ENCODE measurements at places on chromosomes 7 and 10.

- no peak for DNase-seq
Observed at GRCh38 chr7:71601851-71602250, 469.9 kb downstream of the GALNT17 start.

DNA sequence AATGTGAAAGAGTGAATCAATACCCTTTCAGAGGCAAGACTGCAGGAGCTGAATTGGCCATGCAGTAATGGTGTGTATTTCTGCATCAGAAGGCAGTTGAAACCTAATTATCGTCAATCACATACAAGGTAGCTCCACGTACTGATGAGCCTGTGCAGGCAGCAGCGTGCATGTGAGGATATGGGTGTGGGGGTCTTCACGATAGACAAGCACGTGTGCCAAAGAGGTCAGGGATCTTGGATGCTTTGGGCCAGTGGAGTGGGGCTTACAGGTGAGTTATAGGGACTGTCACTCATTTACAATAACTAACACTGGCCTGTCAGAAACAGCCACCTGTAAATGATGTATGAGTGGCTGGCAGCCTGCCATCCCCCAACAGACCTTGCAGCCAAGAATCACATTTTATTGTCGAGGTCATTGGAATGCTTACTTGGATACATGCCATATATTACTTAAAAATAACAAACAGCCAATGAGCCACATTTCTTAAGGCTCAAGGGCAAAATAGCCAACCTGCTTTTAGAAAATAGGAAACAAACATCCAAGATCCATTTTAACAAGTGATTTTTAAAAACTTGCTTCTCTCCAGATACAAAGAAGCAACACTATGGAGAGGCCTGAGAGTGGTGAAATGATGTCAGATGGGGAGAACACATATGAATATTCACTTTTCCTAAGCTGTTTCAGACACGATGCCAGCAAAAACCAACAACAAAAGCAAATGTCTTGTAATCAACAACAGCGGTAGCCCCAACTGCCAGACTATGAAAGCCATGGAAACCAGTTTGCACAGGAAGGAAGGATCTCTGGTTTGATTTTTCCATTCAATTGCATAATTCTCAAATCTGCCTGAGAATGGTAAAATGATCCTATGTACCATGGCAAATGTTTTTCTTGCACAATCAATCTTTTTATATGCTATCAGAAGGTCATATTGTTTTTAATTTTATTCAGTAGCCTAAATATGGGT is 210.7 kb downstream of the SKAP2 start:
- DNase-seq: no peak

DNA sequence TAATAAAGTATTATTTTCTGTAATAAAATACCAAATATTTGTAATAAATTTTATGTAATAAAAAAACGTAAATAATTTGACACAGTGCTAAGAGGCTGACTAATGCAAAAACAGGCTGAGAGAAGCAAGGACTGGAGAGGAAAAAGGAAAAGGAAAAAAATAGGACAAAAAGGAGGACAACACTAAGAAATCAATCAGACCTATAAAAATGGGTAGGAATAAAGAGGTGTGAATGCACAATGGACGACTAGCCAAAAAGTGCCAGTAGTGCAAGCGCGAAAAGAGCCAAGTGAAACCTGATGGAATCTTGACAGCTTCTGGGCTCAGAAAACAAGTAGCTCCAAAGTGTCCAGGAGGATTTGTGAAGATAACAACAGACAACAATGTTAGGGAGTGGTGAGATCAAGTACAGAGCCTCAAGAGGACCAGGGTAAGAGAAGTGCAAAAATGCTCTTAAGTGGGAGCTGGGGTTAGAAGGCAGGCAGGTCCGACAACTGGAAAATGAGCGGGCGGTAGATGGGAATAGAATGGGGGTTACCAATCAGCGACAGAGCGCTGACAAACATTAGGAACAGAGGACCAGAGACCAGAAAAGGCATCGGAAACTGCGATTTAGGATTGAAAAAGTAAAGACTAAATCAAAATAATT is 1.2 kb downstream of the BRAF start:
- DNase-seq: no peak

- no peak for DNase-seq
Observed at GRCh38 chr7:105353752-105354328, 34.9 kb downstream of the SRPK2 start.

GRCh38 chr7:55452971-55453370 is 87.8 kb downstream of the LANCL2 start:
- no peak for DNase-seq

- DNase-seq: no peak
Observed at GRCh38 chr10:91652364-91652763, 19.5 kb upstream of the PPP1R3C start.

GRCh38 chr7:8277394-8277982 is 15.5 kb upstream of the ICA1 start:
- DNase-seq: no peak

DNA sequence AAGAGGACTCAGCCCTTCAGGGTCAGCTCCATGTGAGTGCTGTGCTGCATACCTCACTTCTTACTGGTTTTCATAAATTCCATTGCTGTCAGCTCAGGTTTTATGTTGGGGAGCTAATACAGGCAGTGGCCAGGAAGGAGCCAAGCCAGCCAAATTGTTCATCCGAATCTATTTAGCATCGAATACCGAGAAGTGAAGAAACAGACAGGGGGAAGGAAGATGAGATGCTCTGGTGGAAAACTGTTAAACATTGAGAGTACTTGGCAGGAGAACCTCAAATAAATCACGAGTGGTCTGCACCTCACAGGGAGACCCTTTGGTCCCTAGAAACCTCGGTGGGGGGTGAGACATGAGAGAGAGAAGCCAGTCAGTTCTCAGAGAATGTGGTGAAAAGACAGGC is 196.0 kb upstream of the TMEM72 start:
- no peak for DNase-seq

- no peak for DNase-seq
Observed at GRCh38 chr10:32795598-32796183, 162.3 kb downstream of the ITGB1 start.

DNA sequence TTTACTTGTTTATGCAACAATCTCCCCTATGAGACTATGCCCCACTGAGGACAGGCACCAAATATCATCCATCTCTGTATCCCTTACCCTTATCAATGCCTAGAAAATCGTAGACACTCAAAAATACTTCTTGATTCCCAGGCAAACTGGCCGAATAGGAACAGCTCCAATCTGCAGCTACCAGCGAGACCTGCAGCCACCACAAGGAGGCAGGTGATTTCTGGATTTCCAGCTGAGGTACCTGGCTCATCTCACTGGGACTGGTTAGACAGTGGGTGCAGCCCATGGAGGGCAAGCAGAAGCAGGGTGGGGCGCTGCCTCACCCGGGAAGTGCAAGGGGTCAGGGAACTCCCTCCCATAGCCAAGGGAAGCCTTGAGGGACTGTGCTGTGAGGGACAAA is 10.8 kb upstream of the PPP1R3C start:
- no peak for DNase-seq

DNA sequence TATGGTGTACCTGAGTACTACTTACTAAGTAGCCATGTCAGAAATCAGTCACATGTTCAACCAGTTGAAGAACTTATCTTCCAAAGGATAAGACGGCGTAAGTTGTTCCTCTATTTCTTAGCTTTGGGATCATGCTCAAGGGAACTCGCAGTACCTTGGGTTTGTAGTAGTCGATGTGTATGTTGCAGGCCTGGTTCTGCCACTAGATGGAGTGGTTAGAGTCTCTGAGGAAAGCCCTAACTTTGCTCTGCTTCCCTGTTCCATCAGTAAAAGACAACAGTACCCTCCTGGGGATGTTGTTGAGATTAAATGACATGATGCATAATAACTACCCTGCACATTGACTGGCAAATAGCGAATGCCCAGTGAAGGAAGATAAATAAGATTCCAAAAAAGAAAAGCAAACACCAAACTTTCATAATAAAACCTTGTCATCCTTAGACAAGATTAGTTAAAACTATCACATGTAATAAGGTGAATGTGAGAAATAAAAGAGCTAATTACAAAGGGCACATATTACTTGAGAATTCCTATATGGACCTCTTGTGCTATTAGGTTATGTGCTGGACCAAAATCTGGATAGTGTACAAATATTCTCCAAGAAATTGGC is 165.9 kb downstream of the ABCA13 start:
- DNase-seq: no peak

DNA sequence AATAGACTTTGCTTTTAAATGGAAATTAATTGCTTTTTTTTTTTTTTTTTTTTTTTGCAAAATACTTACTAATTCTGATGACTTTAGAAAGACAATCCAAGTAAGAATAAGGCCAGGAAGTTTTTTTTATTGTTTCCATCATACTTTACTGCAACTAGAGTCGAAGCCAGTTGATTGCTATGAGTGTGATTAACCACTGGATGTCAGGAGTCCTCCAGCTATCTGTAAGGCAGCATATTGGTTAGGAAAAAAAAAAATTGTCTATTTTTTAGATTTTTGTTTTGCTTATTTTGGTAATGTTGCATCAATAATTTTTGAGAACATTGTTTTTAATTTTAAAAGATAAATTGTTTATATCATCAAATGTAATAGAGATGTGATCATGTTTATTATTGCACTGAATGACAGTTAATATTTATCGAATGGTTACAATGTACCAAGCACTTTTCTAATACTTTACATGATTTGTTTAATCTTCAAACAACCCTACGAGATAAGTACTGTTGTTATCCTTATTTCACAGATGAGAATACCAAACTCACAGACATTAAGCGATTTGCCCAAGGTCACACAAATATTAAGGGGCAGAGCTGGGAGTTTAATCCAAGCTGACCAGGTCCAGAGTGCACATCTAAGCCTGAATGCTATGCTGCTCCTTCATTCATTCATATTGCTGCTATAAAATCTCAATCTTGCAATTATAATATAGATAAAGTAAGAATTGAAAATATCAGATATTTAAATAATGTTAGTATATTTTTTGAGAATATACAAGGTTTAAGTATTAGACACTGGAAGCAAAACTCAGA is 19.9 kb upstream of the LMOD2 start:
- no peak for DNase-seq

GRCh38 chr7:134016223-134016941 is 110.8 kb upstream of the LRGUK start:
- no peak for DNase-seq

DNA sequence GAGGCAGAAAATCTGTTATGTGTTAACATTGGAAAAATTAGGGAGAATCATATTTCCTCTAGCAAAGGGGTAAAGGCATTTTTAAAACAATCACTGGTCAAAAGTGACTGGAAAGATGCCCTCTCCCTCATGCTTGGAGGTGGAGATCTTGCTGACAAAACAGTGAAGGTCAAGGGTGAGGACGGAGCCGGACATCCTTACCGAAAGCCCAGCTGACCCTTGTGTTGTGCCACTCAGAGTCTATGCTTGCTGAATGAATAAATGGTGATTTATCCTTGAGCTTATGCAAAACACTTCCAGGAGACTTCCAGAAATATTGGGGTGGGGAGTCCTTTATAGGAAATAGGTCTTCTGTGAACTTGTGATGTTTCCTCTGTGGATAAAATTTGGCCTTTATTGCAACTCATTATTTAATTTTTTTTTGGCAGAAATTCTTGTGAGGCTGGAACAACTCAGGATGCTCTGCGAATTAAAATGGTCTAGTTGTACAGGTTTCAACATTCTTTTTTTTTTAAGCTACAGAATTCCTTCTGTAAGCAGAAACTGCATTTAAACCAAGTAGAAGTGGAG is 28.3 kb upstream of the ELMO1 start:
- no peak for DNase-seq

GRCh38 chr7:77710067-77710466 is 13.8 kb downstream of the RSBN1L start:
- no peak for DNase-seq

DNA sequence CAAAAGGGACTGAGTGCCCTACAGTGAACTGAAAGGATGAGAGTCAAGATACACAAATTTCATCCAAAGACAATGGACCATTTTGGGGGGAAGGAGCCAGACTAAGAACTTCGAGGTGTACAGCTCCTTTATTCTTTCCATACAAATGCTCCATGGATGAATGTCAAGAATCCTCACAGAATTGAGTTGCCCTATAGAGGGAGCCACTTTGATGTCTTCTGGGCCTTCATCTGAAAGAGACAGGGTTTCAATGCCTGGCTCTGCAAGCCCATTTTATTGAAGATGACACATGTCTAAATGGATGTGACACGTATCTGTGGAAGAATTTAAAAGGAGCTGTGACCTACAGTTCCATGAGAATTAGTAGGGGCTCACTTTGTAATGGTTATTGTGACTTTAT is 32.0 kb upstream of the NRG3 start:
- no peak for DNase-seq

GRCh38 chr10:131004276-131004675 is 307.2 kb downstream of the TCERG1L start:
- DNase-seq: no peak

DNA sequence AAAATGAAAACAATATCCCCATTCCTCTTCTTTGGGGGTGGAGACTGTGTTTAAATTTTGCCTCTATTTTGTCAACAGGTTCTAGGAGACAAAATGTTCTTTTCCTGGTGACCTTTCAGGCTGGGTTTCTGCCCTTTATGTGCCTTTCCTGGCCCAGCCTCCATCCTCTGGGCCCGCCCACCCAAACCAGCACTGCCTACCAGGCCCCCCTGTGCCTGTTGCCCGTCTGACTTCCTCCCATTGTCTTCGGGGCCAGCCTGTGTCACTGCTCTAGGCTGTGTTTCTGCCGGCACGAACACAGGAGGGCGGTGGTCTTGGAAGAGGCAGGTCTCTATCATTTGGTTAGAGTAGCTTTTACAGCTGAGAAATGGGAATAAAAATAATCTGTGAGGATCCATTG is 13.9 kb downstream of the TSPAN14 start:
- DNase-seq: peak; percentile 46

- DNase-seq: no peak
Observed at GRCh38 chr10:59456199-59456598, 93.8 kb upstream of the FAM13C start.

DNA sequence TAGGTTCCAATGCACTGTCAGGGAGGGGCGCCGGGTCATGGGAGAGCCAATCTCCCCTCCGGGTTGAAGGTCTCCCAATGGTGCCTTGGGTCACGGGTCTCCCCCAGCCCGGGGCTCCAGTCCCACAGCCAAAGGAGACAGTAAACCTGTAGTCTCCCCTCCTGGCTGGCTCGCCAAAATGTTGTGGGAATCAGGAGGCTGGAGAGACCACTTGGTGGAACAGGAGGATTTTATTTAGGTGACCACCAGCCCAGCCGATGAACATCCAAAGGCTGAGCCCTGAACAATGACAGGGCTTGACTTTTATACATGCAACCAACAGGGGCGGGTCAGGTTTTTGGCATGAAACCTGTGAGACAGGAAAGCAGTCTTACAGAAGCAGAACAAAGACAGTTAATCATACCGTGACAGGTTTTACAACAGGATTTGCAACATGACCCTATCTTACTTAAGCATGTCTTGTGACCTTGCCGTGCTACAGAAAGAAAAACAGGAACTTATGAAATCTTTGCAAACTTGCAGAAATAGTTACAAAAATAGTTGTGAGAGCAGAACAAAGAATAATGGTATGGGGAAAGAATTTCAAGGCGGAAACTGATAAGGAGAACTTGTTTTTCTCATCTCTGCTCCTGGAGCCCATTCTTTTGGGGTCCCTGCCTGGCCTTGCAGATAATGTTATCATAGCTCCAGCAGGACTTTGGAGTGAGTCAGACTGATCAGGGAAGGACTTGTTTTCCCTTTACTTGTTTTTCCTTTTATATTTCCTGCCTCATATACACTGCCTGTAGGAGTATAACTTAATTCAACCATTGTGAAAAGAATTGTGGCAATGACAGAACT is 7.1 kb downstream of the ERV3-1 start:
- DNase-seq: no peak

GRCh38 chr10:82266438-82266837 is 391.4 kb downstream of the NRG3 start:
- DNase-seq: no peak

- no peak for DNase-seq
Observed at GRCh38 chr10:127182161-127182560, 14.2 kb downstream of the INSYN2A start.
